ENCODE measurements at places on chromosomes 3 and 15. TPM values are rescaled to one million over a fixed set of nuclear protein-coding genes. Genes with fewer than 3 reads are reported as not detected.

- DNase-seq: no peak
These were observed 218.5 kb downstream of the SV2B start for GRCh38 chr15:91318516-91318915.

DNA sequence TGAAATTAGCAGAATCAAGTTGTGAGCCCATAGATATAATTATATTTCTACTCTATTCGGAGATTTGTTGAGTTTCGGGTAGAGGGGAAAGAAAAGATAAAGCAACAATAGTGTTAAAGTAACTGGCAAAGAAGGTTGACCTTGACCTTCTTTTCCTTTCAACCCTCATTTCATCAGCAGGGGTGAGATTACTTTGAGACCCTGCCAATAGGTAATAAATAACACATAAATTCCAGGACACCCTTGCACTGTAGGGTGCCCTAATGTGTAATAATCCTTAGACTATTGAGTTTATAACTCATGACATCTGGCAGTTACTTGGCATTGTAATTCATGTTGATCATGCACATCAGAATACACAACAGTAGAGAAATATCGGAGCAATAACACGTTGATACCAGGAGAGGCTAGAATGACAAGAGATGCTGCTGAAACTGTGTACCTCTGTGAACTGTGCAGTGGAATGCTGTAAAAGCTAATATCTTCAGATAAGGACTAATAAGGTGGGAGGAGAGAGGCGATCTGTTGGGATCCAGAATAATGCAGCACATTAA is 426.7 kb downstream of the ROBO2 start:
- DNase-seq: no peak

DNA sequence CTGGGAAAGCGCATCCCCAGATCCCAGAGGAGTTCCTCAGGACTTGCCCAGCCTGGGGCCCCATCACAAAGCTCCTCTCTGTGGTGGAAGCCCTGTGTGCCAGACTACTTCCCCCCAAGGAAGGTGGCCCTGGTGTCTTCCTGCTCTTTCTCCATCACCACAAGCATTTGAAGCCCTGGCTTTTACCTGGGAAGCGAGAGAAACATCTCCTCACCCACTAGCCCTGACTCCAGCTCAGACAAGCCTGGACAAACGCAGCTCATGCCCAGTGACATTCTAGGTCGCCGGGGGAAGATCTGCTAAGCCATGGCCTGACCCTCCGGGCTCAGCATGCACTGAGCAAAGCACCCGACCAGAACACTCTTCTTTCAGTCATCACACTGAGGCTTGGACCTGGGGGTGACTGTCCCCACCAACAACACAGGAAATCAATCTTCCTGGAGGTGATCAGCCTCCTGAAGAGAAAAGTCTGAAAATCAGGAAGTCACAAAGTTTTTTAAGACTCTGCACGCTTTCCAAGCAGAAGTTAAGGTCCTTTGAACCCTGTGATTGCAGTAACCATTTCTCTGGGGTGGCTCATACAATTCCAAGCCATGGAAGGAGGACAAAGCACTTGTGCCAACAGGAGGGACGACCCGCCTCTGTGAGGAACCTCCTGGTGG is 40.8 kb downstream of the KLHL25 start:
- no peak for DNase-seq

- DNase-seq: no peak
These were observed 31.5 kb downstream of the SEMA5B start for GRCh38 chr3:122996038-122996580.

DNA sequence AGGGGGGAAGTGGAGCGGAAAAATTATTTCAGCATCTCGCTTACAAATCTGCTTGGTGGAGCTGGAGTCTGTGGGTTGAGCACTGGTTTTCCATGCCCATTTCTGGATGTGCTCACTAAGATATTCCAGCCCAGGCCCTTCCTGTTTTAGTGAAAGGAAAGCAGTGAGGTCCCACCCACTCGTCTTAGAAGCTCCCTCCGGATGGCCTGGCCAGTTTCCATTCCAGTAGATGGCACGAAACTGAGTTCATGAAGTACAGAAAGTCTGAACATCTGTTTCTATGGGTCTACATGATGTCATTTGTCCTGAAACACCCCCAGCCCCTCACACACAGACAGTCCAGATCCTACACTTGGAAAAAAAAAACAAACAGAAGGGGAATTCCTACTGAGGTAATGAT is 31.9 kb upstream of the THSD4 start:
- no peak for DNase-seq

- DNase-seq: no peak
These were observed 19.9 kb downstream of the POLR2M start for GRCh38 chr15:57726411-57726810.

- DNase-seq: no peak
These were observed 445.8 kb upstream of the NAALADL2 start for GRCh38 chr3:174413062-174413912.

DNA sequence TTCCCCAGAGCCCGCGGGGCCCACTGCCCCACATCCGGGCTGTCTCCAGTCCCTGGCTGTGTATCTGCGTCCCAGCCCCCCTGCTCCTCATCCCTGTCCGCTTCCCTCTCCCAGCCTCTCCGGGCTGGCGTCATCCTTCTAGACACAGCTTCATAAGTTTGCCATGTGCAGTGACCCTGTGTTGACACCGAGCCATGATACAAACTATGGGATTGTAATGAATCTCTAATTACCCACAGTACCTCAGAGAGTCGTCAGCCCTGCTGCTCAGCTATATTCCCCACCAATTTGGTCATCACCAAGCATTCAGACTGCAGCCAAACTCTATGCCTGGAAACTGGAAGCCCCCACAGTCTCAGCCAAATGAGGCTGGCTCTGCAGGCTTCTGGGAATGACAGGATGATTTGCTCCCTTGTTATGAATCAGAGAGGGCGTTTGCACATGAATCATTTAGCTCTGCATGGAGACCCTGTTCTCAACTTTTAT is 466.1 kb upstream of the ATP11B start:
- DNase-seq: no peak

- DNase-seq: no peak
These were observed 175.2 kb upstream of the SOX14 start for GRCh38 chr3:137588871-137589270.

GRCh38 chr3:136255672-136256406 is 5.7 kb downstream of the PCCB start:
- DNase-seq: no peak

DNA sequence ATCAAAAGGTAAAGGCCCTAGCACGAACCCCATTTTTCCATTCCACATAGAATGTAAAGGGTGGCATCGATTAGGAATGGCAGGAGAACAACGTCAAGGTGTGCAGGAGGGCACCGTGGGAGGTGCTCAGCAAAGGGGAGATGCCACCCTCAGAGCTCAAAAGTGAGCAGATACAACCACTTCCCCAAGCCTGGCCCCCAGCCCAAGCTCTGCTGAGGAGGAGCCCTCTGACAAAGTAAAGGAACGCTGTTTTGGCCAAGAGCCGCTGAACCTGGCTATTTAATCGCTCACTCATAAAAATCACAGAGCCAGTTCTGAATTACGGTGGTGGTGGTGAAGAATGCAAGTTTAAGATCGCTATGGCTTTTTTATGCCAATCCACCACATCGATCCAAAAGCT is 12.4 kb downstream of the GNB5 start:
- DNase-seq: no peak

GRCh38 chr15:38042707-38043445 is 108.4 kb downstream of the TMCO5A start:
- no peak for DNase-seq

GRCh38 chr15:78432664-78433063 is 5.4 kb upstream of the IREB2 start:
- DNase-seq: no peak

- DNase-seq: no peak
These were observed 82.2 kb upstream of the CTDSPL start for GRCh38 chr3:37779289-37780152.

- DNase-seq: no peak
These were observed 269.0 kb downstream of the ABHD5 start for GRCh38 chr3:43959498-43960447.

- DNase-seq: no peak
These were observed 174.1 kb upstream of the DPH6 start for GRCh38 chr15:35720019-35720418.

DNA sequence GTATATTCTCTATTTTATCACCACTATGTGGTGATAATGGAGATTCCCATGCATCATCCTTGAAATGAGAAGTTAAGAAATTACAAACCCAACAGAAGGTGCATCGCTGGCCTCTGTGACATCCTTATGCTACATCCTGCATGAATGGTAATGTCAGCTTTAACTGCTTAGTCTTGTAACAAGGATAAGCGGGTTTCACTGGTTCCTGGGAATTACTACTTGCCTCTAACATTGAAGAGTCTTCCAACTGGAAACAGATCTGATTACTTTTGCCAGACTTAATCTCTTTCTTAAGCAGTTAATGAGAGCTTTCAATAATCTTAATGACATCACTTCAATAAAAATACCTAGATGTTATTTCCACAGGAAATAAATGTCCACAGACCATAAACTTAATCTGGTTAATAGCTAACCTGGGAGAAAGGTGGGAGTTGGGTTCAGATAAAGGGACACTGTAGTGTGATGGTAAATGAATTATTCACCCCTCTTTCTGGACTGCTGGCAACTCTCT is 44.0 kb downstream of the FMN1 start:
- DNase-seq: no peak

GRCh38 chr3:140093742-140094141 is 158.8 kb downstream of the CLSTN2 start:
- peak; percentile 47 for DNase-seq

DNA sequence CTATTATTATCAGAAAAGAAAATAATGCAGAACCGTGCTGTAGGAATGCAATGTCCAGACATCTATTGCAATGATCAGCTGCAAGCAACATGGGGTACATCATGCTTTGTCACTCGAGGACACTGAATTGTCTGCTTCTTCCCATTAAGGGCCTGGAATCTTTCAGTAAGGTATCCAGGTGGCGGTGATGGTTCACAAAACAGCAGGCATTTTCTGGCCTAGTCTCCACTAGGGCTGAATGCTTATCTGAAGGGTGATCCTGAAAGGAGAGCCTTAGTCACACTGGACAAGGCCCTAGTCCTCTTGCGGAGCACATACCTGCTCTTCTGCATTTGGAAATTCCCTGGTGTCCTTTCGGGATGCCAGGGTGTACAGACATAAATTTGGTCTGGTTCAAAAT is 21.2 kb downstream of the ITPR1 start:
- DNase-seq: no peak

GRCh38 chr3:169923189-169923588 is 11.8 kb downstream of the SAMD7 start:
- peak; percentile 46 for DNase-seq

GRCh38 chr3:25621087-25621486 is 43.6 kb downstream of the TOP2B start:
- DNase-seq: no peak

DNA sequence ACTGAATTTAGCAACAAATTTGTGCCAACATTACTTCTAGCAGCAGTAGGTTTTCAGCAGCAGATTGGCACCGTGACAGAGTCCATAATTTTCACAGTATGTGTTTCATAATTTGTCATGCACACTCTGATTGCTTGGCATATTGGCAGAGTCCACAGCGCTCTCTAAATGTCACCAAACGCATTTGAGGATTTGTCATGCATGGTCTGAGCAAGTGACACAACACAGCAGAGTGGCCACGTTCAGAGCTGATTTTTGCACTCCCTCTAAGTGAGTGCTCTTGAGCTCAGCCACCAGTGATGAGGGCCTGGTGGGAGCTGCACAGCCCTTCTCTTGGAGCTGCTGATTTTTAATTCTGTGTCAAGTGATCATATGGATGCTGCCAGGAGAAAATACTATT is 1270.8 kb downstream of the ROBO1 start:
- DNase-seq: no peak

- DNase-seq: no peak
These were observed 44.8 kb downstream of the KBTBD12 start for GRCh38 chr3:127959873-127960272.

GRCh38 chr3:59654123-59654479 is 604.3 kb upstream of the CFAP20DC start:
- DNase-seq: peak; percentile 45

DNA sequence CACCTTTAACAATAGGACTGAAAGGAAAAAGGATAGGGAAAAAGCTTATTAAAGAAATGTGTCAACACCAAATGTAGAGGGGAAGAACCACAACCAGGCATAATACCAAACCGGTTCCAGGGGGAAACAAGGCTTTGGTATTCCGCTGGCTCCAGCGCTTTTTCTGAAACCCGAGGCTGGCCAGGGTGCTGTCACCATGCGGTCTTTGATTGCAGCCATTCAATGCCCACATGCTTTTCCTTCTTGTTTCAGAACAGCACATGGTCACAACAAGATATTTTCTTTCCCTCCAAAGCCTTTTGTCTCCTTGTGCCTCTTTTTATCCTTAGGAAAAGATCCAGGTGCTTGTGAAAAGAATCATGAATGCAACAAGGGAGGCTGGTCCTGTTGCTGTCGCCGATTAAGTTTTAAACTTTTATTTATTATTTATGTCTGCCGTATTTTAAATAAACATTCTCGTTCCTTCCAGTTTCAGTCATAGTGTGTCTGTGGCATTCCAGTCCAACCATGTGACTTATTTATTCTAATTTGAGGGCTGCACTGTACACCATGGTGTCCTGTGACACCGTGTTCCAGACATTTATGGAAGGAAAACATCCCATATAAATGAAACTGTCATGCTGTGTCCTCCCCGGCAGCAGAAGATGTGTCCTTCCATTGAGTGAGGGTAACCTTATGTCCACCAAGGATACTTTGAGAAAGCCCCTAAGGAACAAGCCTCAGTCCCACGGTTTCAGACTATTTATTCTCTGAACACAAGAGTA is 41.1 kb downstream of the CCK start:
- no peak for DNase-seq

DNA sequence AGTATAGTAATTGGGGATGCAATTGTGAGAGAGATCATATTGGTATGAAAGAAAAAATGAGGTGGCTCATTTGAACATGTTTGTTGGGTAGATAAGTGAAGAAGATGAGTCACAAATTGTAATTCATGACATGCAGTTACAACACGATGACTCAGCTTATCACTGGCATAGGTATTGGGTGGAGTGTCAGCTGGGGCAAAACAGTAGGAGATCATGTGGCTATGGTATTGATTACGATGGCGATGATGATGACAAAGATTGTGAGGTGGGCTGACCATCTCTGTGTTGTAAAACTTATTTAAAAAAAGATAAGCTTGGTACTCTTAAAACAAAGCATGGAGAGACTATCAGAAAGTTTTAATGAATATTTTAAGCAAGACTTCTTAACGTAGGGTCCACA is 11.6 kb upstream of the DPH6 start:
- no peak for DNase-seq

DNA sequence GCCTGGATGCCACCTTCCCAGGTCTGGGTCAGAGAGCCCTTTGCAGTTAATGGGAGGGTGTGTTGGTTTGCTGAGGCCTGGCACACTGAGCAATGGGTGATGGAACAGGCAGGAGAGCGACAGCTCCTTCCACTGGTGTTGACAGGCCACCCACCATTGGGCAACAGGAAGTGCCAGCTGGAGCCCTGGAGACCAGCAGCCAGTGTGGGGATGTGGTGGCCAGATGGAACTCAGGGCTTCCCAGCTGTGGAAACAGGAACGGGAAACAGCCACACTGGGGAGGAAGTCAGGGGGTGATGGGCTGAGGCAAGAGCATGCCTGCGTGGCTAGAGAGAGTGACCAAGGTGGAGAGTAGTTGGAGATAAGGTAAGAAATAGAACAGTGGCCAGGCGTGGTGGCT is 9.3 kb downstream of the PSTPIP1 start:
- no peak for DNase-seq

Gene DCLK3
- 0.07 TPM for total RNA-seq

Gene RLBP1
- total RNA-seq: not detected

Gene FAN1
- 32.3 TPM for total RNA-seq

Gene ITIH4
- 12.0 TPM for total RNA-seq

Gene GAP43
- 4.2 TPM for total RNA-seq

Gene PTH1R
- 34.3 TPM for total RNA-seq

Gene DNASE1L3
- total RNA-seq: 0.72 TPM

Gene CTXN2
- total RNA-seq: 0.25 TPM

Gene AGTR1
- 0.34 TPM for total RNA-seq

Gene ECE2
- total RNA-seq: not detected

Measured in mesothelial cell of epicardium (in vitro differentiated cells).